ENCODE measurements at places on chromosomes 5 and 9.

- no peak for DNase-seq
Observed at GRCh38 chr5:120088836-120089235, 375.3 kb upstream of the PRR16 start.

DNA sequence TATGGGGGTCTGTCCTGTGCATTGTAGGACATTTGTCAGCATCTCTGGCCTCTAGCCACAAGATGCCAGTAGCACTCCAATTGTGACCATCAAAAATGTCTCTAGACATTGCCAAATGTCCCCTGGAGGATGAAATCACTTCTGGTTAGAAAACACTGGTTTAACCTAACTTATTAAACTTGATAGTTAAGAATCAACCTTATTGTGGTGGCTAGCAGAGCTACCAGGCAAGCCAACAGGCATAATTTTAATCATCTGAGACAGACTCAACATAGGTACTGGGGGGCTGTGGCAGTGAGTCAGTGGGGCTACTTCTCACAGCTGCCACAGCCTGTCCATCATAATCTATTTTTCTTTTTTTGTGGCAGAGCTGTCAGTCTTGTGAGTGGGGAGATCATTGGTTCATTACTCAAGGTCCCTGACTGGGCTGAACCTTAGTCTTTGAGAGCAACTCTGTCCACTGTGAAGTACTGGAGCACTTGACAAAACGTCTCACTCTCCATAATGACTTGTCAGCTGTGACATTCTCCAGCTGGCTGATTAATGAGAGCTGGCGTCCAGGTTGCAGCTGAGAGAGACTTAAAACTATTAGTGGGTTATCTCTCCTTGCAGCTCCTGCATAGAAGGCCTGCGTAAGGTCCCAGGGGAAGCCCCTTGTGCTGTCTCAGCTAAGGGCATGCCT is 107.9 kb downstream of the DCP2 start:
- peak; percentile 38 for DNase-seq

GRCh38 chr5:164746723-164747122 is 1241.3 kb downstream of the MAT2B start:
- no peak for DNase-seq

DNA sequence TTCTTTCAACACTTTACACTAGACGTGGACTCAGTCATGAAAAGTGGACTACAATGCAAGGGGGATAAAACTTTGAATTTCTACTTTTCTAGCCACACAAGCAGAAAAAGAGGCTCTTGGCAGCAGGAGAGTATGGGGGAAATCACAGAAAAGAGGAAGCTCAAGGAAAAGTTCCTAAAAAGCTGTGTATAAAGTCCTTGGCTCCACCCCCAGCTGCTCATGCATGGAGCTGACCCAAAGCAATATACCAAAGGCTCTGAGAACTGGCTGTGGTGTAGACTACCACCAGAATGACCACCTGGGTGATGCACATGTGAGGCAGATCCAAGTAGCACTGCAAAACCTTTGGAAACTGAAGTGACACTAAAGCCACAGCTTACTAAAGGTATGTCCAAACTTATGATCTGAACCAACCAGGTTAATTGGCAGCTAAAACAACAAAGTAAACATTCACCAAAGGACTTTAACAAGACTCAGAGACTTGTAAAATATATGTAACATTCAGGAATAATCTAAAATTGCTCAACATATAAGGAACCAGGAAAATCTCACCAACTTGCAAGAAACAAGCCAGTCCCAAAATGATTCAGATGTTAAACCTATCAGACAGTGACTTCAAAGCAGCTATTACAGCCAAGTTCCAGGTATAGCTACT is 55.5 kb upstream of the RASGRF2 start:
- DNase-seq: no peak

DNA sequence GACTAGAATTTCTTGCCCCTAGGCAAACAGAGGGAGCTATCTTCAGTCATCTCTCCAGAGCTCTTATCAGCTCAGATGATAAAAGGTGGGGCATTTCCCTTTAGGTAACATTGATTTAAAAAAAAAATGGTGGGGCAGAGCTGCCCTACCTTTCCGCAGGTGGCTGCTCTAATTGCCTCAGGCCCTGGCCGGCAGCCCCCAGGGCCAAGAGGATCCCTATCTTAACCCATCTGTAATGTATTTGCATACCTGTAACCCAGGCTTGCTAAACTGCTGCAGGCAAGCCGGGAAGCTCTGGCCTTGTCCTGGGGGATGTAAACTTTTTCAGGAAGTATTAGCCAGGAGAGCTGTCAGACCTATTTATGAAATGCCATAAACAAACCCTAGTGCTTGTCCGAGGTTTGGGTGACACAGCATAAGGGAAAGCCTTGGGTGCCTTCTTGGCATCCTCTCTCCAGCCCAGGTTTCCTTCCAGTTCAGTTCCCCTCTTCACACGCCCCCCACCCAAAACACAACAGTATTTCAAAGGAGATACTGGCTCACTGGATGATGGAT is 20.9 kb upstream of the ZSWIM6 start:
- DNase-seq: no peak

DNA sequence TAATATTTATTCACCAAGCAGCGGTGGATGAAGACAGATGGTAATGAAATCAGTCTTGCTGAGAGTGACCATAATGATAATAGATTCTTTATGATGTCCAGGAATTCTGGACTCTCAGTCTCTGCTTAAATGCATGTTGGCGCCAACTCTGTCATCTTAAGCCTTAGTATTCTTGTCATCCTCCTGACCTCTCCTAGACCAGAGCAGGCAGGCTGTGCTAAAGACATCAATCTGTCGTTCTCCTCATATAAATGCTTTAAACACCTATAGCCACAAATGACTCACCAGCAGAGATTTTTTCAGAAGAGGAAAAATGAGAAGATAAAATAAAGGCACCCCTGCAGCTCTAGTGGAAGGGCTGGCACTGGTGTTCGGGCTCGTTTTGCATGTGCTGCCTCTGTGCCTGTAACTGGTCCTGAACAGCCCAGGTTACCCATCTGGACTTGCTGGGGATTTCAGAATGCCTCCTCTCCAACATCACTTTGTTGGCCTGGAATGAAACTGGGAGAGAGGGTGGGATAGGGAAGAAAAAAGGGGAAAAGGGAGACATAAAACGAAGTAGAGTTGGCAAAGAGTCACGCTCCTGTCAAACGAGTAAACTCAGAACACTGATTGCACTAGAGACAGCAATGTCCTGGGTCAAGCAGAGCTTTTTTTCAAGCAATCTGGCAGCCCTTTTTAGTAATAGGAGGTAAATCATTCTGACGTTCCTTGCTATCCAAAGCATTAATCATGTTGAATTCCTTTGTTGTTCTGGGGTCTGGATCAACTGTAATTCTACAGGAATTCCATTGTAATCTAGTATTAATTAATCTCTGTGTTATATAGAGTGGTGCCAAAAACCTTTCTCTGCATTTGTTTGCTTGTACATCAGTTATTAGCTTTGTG is 195.5 kb upstream of the CLINT1 start:
- no peak for DNase-seq

DNA sequence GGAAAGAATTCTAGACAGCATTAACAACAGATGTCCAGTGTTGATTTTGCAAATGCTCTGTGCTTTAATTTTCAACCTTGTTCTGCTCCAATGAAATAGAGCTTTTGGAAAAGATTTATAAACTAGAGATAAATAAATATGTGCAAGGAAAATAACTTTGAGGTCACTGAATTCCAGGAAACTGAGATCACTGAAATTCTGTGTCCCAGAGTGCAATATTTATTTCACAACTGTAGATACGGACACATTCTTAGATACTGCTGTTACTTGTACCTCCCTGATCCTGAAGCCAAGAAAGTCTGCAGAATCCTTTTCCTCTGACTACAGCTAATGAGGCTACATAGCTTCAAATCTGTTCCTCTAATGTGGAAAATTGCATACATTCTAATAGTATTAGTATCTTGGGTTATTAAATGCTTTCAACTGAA is 222.9 kb downstream of the DOCK8 start:
- no peak for DNase-seq

DNA sequence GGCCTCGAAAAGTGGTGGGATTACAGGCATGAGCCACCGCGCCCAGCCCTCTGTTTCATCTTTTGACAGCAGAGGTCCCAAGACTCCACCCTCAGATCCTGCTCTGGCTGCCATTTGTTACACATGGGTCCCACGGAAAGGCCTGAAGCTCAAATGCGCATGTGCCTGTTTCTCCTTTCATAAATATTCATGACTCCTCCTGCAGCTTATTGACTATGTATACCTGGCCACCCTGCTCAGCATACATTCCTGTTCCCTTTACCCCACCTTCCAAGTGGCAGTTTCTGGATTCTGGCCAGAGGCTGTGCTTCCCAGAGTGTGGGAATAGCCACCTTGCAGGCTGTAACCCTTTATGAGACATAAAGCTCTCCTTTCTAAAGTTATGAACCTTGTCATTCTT is 46.5 kb downstream of the AUH start:
- DNase-seq: peak; percentile 43

DNA sequence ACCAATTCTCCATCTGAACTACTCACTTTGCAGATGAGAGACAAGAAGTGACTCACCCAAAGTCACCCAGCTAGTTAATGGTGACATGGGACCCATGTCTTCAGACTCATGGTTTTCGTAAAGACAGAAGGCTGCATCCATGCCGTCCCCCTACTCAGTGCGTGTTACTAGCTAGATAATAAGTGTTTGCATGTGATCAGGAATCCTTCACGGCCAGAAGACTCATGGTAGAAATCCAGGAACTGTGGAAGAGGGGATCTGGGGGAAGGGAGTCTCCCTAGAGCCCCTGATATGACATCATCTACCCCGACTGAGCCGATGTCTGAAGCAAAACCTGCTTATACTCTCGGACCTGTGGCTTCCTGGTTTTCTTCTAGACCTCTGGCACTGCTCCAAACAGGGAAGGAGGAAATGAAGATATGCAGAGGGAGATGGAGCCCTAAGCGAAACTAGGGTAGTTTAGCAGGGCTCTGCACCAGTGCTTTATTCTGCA is 3.3 kb downstream of the RNF183 start:
- no peak for DNase-seq

DNA sequence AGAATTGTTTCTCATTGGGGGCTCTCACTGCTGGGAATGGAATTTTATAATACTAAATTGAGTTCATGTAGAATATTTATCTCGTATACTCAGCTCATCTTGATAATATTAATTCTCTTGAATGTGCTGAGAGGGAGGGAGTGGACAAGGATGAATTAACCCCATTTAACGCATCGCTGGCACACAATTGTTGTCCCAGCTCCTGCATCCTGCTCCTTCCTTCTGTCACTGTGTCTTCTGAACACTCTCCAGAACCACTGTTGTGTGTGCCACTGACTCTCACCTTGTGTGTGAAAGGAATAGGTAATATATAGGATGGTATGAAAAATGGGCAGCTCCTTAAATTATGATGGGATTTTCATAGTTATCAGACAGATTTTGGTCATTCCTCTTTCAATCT is 267.3 kb downstream of the MTRR start:
- DNase-seq: no peak

DNA sequence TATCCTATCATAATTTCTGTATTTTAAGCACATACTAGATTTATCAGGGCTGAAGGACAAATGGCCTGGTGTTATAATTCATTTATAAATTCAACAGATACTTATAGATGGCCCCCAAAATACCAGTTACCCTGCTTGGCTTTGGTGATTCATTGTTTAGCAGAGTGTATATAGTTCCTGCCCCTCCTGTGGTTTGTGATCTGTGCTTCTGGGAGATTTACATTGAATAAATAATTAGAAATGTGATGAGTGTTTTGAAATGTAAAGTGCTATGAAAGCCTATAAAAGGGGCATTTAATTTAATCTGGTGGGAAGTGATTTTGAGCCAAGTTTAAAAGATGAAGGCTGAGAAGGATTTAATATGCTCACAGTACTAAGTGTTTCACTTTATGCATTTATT is 36.7 kb upstream of the ZCCHC7 start:
- no peak for DNase-seq

DNA sequence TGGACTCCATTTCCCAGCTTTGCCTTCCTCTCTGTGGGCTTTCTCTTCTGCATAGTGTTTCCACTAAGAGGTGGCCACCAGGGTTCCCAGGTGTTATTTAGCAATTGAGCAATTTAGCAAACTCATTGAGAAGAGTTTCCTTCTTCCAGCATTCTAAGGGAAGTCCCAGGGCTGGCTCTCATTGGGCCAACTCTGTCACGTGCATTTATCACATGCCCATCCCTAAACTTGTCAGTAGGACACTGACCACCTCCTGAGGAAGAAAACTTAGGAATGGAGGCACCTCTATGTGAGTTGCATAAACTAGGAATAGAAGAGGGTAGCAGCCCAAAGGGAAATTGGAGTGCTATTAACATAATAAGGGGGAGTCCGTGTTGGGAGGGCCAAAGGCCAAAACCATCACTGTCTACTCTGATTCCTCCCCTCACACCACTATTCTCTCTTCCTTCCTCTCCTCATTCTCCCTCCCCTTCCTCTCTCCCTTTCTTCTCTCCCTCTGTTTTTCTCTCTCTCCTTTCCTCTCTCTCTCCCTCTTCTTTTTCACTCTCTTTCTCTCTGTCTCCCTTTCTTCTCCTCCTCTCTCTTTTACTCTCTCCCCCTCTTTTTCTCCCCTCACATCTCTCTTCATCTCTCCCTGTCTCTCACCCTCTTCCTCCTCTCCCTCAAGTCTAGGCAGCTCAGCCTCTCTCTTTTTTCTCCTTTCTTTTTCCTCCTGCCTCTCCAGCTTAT is 213.4 kb downstream of the PALM2AKAP2 start:
- DNase-seq: no peak

- DNase-seq: no peak
Observed at GRCh38 chr5:97106216-97106581, 36.2 kb downstream of the LIX1 start.

GRCh38 chr5:171808951-171809350 is 23.3 kb downstream of the SMIM23 start:
- no peak for DNase-seq

DNA sequence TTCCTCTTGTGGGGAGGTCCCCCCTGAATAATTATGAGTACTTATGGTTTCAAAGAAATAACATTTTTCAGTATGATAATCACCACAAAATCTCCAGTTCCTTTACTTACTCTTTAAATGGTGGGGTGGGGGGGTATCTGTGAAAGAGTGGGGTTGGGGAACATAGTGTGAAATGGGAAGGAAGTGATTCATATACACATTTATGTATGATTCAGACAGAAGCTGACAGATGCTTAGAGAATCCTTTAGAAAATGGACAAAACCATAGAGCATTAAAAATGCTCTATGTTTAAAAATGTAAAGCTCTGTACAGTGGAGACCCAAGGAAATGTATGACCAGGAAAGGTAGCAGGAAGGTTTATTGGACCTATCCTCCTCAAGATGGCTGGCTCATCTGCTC is 267.5 kb upstream of the GRIA1 start:
- no peak for DNase-seq

- no peak for DNase-seq
Observed at GRCh38 chr5:83512061-83512745, 40.7 kb downstream of the VCAN start.

DNA sequence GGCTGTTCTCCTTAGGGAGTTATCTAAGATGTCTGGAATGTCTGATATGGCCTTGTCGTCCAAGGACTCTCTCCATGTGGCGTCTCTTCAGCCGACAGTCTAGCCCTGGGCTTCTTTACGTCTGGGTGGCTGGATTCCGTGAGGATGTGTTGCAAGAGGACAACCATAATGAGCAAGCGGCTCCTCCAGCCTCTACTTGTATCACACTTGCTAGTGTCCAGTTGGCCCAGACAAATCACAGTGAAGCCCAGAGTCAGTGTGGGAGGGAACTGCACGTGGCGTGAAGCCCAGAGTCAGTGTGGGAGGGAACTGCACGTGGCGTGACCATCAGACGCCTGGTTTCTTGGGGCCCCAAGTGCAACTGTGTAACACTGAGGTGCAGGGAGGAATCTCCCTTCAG is 61.1 kb downstream of the COL23A1 start:
- no peak for DNase-seq

GRCh38 chr9:127519301-127520166 is 68.2 kb downstream of the LRSAM1 start:
- DNase-seq: peak; percentile 20

All from renal cortex interstitium (tissue), 15 donors.